ENCODE measurements at places on chromosomes 4 and X. TPM values are rescaled to one million over a fixed set of nuclear protein-coding genes. Genes with fewer than 3 reads are reported as not detected.

The BTK gene
- total RNA-seq: not detected

The LIN54 gene
- 20.0 TPM for total RNA-seq

The PABPC1L2B gene
- not detected for total RNA-seq

The SMAD1 gene
- 50.6 TPM for total RNA-seq

The CXorf65 gene
- not detected for total RNA-seq

The MID1 gene
- total RNA-seq: 19.9 TPM

The FANCB gene
- total RNA-seq: 5.1 TPM

The GAB1 gene
- total RNA-seq: 16.5 TPM

The GPRIN3 gene
- total RNA-seq: 1.2 TPM

The CXCL11 gene
- 2.6 TPM for total RNA-seq

The RBM46 gene
- total RNA-seq: not detected

The HPSE gene
- total RNA-seq: 30.7 TPM

The GALNTL6 gene
- total RNA-seq: not detected

The BEX2 gene
- total RNA-seq: 0.67 TPM

The MAGEA9B gene
- total RNA-seq: not detected

The SMIM10L2A gene
- 0.28 TPM for total RNA-seq

The FGFBP2 gene
- not detected for total RNA-seq

The GNRHR gene
- total RNA-seq: not detected

The CNGA2 gene
- not detected for total RNA-seq

The GLUD2 gene
- 3.7 TPM for total RNA-seq

The PPP1R2C gene
- not detected for total RNA-seq

The RNF175 gene
- total RNA-seq: not detected

The IL9R gene
- 0.07 TPM for total RNA-seq

The IQCM gene
- total RNA-seq: not detected

The CRMP1 gene
- 0.04 TPM for total RNA-seq

The VCX2 gene
- total RNA-seq: not detected

The KCND1 gene
- 0.13 TPM for total RNA-seq

The GAGE13 gene
- not detected for total RNA-seq

The H2BW2 gene
- not detected for total RNA-seq

The STATH gene
- not detected for total RNA-seq
